ENCODE measurements at places on chromosomes 3 and 15. TPM values are rescaled to one million over a fixed set of nuclear protein-coding genes. Genes with fewer than 3 reads are reported as not detected.

DNA sequence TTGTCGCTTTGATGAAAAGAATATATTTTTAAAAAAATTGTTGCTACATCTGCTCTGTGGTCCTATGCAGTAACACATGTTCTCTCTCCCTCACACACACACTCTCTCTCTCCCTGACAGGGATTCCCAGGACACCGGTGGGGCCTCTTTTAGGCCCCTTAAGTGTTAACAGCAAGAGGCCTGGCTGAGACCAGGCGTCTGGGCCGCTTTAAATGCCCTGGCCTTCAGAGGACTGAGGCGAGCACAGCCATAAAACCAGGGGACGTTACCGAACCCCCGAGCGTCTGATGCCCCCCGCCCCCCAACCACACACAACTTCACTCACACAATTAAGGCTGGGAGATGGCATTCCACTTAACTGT is 1.7 kb downstream of the BNC1 start:
- peak overlapping the region; percentile 48 for H3K4me3 ChIP-seq
- no peaks in the 10 kb centered on the region for H3K4me1 ChIP-seq
- no peak overlapping the region for H3K27ac ChIP-seq
- H3K36me3 ChIP-seq, result no peaks in the 10 kb centered on the region
- no peaks in the 10 kb centered on the region for H3K27me3 ChIP-seq

DNA sequence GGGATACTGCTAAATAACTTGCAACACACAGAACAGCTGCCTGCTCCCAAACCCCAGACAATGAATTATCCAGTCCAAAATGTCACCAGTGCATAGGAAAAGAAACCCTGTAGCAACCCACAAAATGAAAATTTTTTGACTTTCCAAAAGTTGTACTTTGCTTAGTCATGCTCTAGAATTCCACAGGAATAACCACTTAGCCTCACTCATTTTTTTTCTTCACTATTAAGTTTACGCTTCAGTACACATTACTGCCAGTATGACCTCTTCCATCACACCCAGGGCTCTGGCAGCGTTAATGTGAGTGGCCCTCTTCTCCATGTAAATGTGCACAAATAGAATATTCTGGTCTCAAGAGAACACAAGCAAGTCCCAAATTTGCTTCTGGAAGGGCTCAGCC is 259.8 kb downstream of the MAGI1 start:
- no peaks in the 10 kb centered on the region for H3K27me3 ChIP-seq
- no peaks in the 10 kb centered on the region for H3K36me3 ChIP-seq
- no peak for DNase-seq
- H3K27ac ChIP-seq, result no peak overlapping the region

Gene EXD1
- not detected for total RNA-seq

Gene CAMKV
- total RNA-seq, result not detected

Gene GHSR
- not detected for total RNA-seq
